ENCODE measurements at places on chromosomes 5 and 9.

DNA sequence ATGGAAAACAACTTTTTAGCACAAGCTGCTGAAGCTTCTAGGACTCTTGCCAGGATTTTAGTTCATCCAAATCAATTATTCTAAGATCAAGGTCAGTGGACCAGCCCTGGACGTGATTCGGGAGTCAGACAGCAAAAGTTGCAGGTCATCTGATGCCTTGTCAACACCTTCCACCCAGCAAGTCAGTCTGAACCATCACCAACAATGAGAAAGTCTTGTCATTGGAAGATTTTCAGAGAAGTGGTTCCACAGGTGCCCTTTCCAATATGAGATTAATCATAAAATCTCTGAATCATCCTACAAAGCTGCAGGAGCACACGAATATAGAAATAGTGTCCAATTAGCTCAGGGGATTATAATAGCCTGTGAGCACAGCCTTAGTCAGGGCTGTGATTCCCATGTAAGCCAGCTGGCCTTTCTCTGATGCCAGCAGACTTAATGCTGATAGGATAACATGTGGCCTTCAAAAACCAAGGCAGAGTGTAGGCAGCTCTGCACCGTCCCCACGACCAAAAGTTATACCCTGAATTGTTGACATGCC lies 445.0 kb upstream of the TRPC7 start:
- no peak for DNase-seq

DNA sequence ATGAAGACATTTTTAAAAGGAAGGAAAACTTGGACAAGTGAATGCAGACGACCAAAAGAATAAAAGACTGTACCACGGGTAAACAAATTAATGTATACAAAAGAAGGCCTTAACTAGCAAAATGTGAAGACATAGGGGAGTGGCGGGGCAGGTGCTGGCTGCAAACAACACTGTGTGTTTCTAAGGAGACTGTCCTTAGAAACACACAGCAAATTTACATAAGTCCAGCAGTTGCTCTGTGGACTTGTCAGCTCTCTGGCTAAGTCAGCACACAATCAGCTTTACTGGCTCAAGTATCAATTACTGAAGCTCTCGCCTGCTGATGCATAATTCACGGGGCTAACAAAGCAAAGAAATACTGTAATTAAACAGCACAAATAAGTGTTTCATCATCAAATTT lies 24.8 kb downstream of the PTBP3 start:
- no peak for DNase-seq

DNA sequence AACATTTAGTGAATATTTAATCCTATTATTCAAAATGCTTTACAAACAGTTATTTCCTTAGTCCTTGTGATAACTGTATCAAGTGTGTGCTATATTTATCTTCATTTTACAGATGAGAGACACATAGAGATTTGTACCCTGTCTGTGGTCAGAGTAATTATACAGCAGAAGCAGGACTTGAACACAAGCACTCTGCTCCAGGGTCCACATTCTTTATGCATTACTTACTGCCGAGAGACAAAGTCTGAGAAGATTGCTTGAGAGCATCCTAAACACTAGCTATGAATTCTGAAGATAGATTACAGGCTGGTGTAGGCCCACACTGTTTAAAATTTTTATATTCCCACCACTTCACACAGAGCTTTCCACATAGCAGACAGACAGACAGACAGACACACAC lies 926.1 kb upstream of the DMAC1 start:
- no peak for DNase-seq

DNA sequence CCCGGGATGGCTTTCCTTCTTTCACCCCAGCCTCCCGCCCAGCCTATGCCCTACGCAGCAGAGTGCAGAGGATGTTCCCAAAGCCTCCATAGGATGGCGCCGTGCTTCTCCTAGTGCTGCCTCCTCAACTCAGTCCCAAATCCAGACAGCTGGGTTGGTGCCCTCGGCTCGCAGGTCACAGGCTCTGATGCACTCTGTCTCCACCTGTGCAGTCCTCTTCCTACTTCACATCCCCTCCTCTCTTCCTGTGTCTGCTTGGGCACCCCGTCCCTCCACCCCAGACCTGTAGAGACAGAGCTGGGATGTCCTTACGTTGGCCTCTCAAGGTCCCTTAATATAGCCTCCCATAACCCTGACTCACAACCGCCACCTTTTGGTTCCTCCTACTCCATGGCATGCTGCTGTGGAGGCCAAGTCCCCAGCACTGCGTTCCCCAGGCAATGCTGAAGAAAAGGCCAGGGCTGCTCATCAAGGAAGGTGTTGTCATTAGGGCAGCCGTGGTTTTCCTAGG lies 314.4 kb downstream of the GADD45G start:
- no peak for DNase-seq

DNA sequence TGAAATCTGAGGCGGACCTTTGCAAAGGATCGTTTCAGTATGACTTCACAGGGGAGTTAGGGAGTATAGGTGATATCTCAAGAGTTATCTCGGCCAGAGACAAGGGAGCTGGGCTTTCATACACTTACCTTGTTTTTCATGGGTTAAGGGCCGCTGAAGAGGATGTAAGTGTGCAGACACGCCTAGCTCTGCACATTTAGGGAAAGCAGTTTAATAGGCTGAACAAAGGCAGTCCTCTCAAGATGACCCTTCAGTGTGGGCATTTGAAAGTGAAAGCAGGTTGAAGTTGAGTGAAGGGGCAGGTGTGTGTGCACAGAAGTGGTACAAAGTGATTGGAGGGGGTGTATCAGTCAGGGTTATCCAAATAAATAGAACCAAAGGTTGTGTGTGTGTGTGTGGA lies 33.1 kb upstream of the PRXL2C start:
- no peak for DNase-seq

DNA sequence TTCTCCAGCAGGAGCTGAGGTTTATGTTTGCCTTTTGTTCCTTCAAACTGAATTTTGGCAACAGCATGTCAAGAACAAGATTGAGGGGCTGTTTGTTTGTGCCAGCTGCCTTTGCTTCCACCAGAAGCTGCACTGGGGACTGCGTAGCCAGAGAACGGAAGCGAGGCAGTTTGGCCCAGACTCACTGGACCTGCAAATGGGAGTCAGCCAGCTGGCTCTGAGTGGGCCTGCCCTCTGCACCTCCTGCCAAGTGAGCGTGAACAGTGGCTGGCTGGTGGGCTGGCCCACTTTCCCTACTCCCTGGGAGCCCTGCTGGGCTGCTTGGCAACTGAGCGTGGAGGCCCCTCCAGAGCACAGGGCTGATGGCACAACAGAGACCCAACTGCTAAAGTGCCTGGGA lies 111.6 kb downstream of the GALNT10 start:
- DNase-seq: no peak

DNA sequence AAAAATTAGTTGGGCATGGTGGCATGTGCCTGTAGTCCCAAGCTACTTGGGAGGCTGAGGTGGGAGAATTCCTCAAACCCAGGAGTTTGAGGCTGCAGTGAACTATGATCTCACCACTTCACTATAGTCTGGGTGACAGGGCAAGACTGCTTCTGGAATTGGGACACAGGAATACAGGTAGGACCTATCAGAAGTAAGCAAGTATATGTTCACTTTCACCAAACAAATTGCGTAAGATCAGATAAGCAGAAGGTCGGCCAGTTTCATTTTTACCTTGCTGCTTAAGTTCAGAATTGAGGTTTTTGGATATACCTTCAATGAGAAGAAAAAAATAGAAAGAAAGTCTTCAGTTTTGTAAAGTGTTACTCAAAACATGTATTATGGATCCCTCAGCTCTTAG lies 171.7 kb downstream of the MAT2B start:
- no peak for DNase-seq

DNA sequence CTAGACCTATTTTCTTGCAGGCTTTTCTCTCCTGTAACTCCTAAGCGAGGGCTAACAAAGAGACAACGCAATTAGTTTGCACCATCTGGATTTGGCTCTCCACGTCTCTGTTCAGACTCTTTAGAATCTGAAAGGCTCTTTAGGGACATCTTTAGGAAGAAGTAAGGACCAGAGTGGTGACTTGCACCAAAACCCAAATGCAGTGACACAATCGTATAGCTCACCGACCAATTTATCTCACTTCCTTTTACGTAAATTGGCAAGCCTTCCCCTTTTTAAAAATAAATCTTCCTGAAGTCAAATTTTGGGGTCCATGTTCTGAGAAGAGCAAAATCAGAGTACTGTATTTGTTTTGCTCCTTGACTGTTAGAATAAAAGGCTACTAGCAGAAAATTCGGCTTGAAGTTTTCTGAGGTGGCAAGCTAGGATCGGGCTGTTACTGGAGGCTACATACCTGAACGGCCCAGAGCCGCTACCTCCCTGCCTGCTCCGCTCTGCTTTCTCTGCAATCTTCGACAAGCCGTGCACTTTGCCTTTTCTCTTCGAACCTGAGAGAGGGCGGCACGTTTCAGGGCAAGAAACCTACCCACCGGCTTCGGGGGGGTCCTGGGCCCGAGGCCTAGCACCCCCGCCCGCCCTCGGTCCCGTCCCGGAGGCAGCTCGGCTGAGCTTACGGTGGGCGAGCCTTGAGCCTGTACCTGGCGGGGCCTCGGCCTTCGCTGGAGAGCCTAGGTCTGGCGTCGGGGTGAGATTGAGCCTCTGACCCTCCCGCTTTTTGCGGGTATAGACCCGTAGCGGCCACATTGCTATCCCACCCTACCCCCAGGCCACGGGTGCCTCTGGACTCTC lies 537 bp downstream of the MEIKIN start:
- DNase-seq: no peak

DNA sequence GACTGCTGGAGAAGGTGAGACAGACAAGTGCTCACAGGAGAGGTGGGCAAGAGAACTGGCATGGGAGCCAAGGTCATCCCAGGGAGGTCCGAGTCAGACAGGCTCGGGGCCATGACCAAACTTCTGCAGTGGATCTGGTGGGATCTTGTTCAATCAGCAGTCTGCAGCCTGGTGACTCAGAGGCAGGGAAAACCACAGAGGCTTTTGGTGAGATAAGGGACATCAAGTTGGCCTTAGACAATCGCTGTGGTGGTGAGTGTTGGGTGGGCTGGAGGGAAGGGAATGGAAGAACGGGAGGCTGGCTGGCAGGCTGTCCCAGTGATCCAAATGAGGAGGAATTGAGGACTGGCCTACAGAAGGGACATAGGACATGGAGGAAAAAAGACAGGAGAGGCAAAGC lies 123.8 kb downstream of the TMEM174 start:
- no peak for DNase-seq

- DNase-seq: no peak
Observed at GRCh38 chr9:22158271-22158670, 149.2 kb upstream of the CDKN2B start.

DNA sequence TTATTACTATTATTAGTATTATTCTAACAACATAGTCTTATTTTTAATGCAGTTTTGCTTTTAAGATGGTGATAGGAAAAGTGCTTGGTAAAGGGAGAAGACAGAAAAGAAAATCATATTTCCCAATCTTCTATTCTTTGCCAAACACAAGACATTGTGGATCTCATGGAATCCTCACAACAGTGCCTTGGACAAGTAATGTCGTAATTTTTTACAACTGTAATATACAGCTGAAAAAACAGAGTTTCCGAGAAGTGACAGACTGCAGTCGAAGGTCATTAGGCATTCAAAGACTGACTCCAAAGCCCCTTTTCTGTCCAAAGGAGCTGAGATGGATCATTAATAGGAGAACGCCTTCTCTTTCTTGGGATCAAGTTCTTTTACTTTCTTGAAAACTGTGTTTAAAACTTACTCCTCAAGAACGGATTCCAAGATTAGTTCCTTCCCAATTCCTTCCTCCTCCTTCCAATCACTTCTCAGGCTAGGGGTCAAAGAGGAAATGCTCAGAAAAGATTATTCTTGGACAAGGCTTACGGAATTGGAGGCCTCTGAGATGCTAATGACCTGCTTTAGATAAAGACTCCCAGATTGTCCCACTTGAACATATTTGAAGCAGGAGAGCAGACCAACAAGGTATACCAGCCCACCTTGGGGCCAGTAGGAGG lies 24.3 kb upstream of the TRIM32 start:
- DNase-seq: no peak

DNA sequence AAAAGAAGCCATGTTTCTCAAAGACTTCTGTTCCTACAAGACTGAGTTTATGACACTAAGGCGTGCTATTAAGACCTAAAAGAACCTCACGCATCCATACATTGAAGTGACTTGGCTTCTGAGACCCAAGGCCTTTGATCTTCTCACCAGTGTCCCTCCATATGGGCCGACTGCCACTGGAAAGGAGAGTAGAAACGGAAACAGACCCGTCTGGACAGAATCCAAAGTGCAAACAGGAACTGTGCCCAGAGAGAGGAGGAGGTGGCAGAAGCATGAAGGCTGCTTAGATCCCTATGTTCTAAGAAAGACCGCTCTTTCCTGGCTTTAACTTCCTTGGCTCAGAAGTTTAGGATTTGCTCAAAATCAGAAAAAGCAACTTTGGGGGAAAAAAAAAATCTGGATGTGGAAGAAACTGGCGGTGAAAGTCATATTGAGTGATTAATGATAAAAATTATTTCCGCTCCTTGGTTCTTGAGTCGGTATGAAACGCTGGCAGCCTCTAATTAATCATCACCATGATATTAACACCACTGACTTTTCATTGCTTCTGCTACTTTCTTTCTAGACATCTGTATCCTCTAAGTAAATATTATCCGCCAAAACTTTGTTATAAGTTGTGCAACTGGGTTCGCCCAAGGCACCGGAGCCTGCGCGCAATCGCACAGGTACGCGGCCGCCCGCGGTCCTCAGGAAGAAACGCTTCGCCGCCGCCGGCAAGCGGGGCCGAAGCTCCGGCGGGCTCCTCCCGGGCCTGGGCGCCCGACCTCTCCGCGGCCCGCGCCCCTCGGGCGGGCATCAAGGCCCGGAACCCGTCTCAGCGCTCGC lies 726 bp downstream of the DAP start:
- DNase-seq: no peak

DNA sequence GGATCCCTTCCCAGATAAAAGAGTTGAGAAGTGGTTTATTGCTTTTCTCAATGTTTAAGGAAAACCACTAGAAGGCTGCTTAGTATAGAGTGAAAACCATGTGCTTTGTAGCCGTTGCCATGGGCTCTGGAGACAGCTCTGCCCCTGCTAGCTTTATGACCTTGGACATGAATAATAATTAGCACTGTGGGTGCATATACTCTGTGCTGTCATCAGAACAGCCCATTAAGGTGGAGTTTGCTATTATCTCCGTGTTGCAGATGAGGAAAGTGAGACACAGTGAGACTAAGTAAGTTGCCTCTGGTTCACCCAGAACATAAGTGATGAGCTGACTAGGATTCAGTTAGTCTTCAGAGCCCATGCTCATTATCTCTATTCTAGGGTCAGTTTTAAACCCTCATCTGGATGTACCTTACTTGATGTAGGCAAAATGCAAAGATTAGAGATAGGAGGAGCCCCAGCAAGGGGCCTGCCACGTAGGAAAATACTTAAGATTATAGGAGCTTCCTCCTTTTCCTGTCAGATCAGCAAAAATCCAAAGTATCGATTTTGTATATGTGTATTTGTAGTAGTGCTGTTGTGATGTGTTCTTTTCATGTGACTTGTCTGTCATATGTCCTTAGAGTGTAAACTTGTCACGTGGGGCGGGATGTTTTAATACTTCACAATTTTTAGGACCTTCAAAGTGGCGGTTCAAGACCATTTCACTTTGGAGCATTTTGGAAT lies 102.5 kb downstream of the TLE4 start:
- DNase-seq: no peak

GRCh38 chr9:15837079-15837679 lies 284.3 kb downstream of the CCDC171 start:
- no peak for DNase-seq

Measured in left forelimb (tissue), 1 donor.